Dorsolateral prefrontal cortex (tissue), 122 donors: ENCODE measurements at places on chromosomes 1 and 21. TPM values are rescaled to one million over a fixed set of nuclear protein-coding genes. Genes with fewer than 3 reads are reported as not detected.

FCER1A gene
- not detected for total RNA-seq

RHBDL2 gene
- 10.9 TPM for total RNA-seq

LMX1A gene
- not detected for total RNA-seq

PAQR6 gene
- total RNA-seq, result 175 TPM

CBR1 gene
- 106 TPM for total RNA-seq

COL18A1 gene
- 21.4 TPM for total RNA-seq

IL24 gene
- total RNA-seq, result not detected

LCE3D gene
- total RNA-seq, result not detected

HORMAD1 gene
- 0.69 TPM for total RNA-seq

FCRLA gene
- total RNA-seq, result not detected

TOMM20 gene
- total RNA-seq, result 173 TPM

HLX gene
- total RNA-seq, result 0.74 TPM

ARHGEF19 gene
- 1.3 TPM for total RNA-seq

DNAH14 gene
- 19.6 TPM for total RNA-seq

CD1B gene
- total RNA-seq, result not detected

TAS1R3 gene
- total RNA-seq, result not detected

CYP4A11 gene
- not detected for total RNA-seq

NGF gene
- 0.82 TPM for total RNA-seq

CFAP107 gene
- not detected for total RNA-seq

ZNF644 gene
- total RNA-seq, result 70.0 TPM

CLCA4 gene
- 0.93 TPM for total RNA-seq

BGLAP gene
- total RNA-seq, result 3.7 TPM

OR2T35 gene
- not detected for total RNA-seq

TFF2 gene
- not detected for total RNA-seq

THEM5 gene
- not detected for total RNA-seq

FMN2 gene
- total RNA-seq, result 181 TPM
